Left ventricle myocardium superior (tissue), 1 donor: ENCODE measurements at places on chromosomes 3 and 15. TPM values are rescaled to one million over a fixed set of nuclear protein-coding genes. Genes with fewer than 3 reads are reported as not detected.

The DOCK3 gene
- 3.8 TPM for total RNA-seq

The ASB14 gene
- 14.1 TPM for total RNA-seq

The TRAK1 gene
- total RNA-seq: 323 TPM

The CERS3 gene
- not detected for total RNA-seq

The ACOX2 gene
- total RNA-seq: 41.4 TPM

The VILL gene
- total RNA-seq: 2.7 TPM

The C3orf62 gene
- total RNA-seq: 3.0 TPM

The DCLK3 gene
- total RNA-seq: 0.20 TPM

The MUC13 gene
- total RNA-seq: not detected

The UBA5 gene
- total RNA-seq: 38.3 TPM

The SLC33A1 gene
- total RNA-seq: 21.2 TPM

The DNAJA4 gene
- 85.9 TPM for total RNA-seq

The FAM81A gene
- 11.0 TPM for total RNA-seq

The DPH6 gene
- 17.3 TPM for total RNA-seq

The MINAR1 gene
- total RNA-seq: 0.07 TPM

The GNAT1 gene
- not detected for total RNA-seq

The FAM162A gene
- 147 TPM for total RNA-seq

The RNF123 gene
- 45.3 TPM for total RNA-seq

The MORC1 gene
- not detected for total RNA-seq
